H7 (cell line): ENCODE measurements at places on chromosomes 6 and 20. TPM values are rescaled to one million over a fixed set of nuclear protein-coding genes. Genes with fewer than 3 reads are reported as not detected.

Gene PLEKHG1
- 0.44 and 0.45 TPM in 2 replicates for total RNA-seq

Gene LCA5
- total RNA-seq = 2.3 and 4.7 TPM in 2 replicates

Gene C6orf15
- not detected in 2 replicates for total RNA-seq

Gene BHLHE23
- total RNA-seq = 2.1 TPM in 2 replicates

Gene R3HDML
- total RNA-seq = 0.07 TPM in 1 of 2 replicates, not detected in the other

DNA sequence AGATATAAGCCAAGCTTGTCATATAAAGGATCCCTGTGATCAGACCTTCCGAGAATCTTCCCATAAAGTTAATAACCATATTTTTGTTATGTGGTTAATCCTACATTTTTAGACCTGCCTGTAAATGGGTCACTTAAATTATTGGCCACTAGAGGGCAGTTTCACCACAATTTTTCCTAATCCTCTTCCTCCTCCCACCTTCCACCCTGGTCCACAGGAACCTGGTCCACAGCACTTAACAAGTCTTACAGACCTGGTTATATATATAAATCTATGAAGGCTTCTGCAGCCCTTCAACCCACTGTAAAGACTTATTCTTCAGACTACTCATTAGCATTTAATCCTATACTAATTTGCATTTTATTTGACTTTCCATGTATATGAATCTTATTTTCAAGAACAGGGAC, 28.3 kb downstream of the MRS2 start:
- peak; percentile 69 for DNase-seq

GRCh38 chr6:142901611-142902010, 43.4 kb downstream of the HIVEP2 start:
- no peak for DNase-seq

GRCh38 chr6:6820641-6821238, 232.2 kb downstream of the LY86 start:
- DNase-seq = peak; percentile 61

DNA sequence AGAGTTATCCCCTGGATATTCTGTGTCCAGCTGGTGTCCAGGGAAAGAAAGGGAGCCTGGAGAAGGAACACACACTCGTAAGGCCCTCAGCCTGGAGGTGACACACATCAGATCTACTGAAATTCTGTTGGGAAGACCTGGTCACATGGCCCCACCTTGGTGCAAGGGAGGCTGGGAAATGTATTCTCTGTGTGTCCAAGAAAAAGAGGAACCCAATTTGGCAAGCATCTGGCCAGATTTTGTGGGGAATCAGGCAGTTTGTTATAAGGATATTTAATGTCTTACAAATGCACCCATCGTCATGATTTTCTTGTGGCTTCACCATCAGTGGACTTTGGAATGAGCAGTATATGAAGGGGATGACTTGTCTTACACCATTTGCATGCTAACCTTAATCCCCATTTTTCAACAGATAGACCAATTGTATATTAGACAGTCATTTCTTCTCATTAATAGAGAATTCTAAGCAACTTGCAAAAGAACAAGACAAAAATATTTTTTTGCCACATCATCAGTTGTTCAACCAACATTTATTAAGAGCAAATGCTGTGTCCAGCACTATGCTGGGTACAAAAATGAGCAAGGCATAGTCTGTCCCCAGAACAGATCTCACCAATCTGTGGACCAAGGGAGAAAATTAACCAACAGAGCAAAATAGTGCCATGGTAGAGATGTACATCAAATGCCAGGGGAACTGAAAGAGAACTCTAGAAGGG, 59.7 kb downstream of the ISM1 start:
- DNase-seq = no peak

DNA sequence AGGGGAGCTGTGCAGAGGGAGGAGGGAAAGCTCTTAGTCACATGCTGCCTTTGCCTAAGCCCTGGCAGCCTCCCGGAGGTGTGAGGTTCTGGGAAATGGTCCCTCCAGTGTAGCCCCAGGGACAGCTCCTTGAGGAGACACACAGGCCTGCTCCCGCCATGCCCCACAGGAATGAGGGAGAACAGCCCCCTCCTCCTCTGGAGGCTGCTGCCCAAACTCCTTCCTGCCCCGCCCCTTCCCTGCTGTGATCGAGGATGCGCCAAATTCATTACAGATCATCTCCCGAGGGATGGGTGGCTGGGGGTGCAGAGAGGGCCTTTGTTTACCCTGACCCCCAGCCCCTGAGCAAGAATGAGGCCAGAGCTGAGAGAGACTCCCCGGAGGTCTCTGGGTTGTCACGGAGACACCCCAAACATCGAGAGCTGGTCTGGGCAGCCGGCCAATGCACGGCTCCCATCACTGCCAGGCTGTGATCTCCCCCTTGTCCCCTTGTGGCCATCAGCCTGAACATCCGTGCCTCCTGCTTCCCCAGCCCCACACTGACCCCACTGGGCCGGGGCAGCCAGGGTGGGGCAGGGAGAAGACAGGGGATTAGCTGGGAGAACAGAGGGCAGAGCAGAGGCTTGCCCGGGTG, 8.4 kb downstream of the CYP21A2 start:
- DNase-seq = peak; percentile 79

- no peak for DNase-seq
Measured at GRCh38 chr6:140669321-140669720, 1294.9 kb upstream of the CITED2 start.

DNA sequence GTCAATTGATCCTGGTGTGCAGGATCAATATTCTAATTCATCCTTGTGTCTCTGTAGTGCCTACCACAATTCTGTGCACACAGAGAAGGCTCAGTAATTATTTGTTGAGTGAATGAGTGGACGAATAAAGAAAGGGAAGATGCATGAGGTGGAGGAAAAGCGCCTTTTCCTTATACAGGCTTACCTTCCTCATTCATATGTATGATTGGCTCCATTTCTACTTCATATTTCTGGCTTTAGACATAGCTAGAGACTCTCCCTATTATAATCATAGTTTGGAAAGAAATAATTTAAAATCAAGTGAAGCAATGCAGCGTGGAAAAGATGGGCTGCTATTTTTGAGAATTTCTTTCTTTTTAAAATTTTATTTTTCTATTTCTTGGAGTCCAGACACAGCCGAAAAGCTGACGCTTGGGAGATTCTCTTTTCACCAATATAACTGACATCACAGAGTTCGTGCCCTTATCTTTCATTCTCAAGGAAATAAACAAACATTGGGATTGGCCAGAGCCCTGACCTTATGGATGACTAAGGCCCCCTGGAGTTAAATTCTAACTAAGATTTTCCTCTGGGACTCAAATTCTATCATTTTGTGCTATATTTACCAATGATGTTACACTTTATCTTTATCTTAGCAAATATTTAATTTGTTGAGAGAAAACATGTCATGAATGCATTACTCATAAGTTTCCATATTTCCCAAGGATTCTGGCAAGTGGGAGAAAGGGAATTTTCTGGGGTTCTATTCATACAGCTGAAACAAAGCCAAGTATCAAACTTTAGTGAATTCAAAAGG, 48.1 kb downstream of the PRL start:
- no peak for DNase-seq

DNA sequence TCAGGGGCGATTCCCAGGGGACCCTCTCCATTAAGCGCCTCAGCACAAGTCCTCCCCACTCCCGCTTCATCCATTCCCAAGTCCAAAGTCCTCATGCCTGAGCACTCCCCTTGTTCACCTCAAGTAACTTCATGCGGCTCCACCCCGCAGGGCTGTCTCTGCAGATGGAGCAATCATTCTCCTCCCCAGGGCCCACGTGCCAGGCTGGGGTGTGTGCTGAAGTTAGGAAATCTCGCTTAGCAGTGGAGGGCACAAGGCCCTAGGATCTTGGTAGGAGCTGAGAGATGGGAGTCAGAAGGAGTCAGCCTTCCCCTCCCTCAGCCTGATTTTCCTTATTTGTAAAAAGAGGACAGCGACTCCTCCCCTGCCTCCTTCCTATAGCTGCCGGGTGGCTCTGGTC, 3.5 kb downstream of the TGM3 start:
- no peak for DNase-seq
